ENCODE measurements at places on chromosomes 2 and 18.
A peak's percentile ranks its signal among the peaks of the same experiment; 100 is the strongest.

GRCh38 chr18:6943143-6943542 lies 174.5 kb downstream of the LAMA1 start:
- no peak for DNase-seq

GRCh38 chr18:66769375-66769774 lies 165.5 kb upstream of the CDH19 start:
- DNase-seq = no peak

GRCh38 chr18:36833120-36833519 lies 4.2 kb downstream of the KIAA1328 start:
- no peak for DNase-seq

DNA sequence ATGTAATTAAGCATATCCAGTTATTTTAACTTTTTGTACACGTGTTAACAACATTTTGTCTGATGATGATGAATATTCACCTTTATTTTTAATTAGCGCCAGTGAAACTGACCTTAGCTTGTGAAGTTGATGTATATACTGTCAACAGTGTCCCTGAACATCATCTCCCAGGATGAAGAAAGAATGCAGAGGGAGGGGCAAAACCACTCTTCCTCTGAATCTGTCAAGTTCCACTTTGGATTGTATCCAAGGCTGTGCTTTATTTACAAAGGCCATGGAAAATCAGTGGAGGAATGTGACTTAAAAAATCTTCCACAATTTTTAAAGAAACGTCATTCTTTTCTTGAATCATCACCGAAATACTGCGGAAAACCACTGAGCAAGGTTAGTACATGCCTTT lies 4.5 kb upstream of the RMDN2 start:
- no peak for DNase-seq

DNA sequence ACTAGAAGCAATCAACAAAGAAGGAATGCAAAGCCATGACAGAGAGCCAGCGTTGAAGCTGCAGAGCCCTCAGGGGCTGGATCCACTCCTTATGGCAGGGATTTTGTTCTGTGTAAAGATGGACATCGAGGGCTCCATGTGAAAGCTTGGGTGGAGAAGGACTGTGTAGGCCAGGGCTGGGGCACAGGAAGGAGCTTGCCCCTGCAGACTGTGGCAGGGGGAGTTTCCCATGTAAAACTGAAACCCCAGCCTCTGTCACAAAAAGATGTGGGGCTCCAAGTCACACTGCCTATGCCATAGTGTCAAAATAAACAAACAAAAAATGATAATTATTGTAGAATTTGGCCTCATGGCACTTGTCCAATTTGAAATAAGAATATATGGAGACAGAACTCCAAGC lies 408.7 kb upstream of the HS6ST1 start:
- no peak for DNase-seq

DNA sequence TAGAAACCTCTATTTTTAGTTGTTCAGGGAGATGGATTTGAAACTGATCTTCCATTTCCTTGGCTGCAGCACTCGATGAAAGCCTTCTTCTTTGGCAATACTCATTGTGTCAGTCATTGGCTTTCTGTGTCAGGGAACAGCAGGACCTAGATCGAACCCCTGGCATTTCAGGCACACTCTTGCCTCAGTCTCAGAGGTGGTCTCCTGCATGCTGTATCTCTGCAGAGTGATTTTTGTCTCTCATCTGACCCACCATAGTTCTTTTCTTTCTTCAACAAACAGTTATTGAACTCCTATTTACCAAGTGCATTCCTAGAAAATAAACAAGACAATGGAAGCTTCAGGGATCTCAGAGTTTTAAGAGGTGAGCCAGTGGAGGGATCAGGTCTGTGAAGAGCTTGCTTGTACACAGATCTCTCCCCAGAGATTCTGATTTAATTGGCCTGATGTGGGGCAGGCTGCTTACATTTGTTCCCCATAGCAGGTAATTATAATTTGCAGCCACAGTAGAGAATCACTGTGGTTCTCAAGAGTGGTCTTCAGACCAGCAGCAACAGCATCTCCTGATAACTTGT lies 473.1 kb upstream of the TCF4 start:
- DNase-seq = no peak

- no peak for DNase-seq
Measured at GRCh38 chr2:219086196-219086595, 25.5 kb upstream of the IHH start.

DNA sequence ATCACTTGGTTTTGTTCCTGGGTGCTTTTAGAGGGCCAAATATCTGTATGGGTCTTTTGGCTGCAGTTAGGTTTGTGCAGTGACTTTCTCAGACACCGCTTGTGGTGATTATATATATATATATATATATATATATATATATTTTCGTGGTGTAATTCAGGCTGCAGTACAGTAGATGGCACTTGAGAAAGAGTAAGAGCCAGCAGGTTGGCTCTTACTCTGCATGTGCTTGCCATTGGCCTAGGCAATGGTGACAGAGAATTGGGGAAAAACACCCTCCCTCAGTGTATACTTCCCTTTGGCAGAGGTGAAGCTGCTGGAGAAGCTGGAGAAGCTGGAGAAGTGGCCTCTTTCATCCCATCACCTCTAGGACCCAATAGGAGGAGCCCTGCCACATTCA lies 22.2 kb upstream of the MYL1 start:
- no peak for DNase-seq

GRCh38 chr2:108921096-108922030 lies 67.7 kb downstream of the EDAR start:
- DNase-seq = no peak

- DNase-seq = no peak
Measured at GRCh38 chr2:95372216-95372829, 30.2 kb upstream of the FAHD2A start.

GRCh38 chr2:172811027-172811426 lies 75.4 kb downstream of the RAPGEF4 start:
- DNase-seq = no peak

DNA sequence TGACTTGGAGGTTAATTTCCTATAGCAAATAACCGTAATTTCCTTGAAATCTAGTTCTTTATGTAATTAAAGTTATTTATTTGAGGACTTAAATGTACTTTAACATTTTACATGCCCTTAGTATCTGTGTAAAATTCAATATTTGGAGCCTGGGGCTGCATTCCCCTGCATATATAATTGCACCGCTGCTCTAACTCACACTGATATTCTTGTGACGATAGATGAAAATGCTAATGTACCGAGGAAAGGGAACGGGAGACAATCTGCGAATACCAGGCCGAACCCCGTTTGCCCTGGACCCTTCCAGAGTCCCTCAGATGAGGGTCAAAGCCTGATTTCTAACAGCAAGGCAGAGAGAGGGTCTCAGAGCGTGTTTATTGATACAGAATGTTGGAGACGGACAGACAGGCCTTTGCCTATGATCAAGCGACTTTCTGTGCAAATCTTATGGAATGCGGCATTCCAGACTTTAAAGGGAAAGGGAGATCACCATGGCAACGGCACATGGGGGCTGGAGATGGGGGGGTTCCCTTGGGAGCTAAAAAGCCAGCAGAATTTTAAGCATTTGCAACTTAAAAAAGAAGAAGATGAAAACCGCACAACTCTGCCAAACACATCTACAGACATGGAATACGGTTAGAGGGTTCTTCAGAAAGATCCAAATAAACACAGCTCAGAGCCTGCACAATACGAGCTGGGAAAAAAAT lies 57.6 kb upstream of the TWIST2 start:
- no peak for DNase-seq

- DNase-seq = no peak
Measured at GRCh38 chr2:223930103-223930976, 14.8 kb downstream of the WDFY1 start.

DNA sequence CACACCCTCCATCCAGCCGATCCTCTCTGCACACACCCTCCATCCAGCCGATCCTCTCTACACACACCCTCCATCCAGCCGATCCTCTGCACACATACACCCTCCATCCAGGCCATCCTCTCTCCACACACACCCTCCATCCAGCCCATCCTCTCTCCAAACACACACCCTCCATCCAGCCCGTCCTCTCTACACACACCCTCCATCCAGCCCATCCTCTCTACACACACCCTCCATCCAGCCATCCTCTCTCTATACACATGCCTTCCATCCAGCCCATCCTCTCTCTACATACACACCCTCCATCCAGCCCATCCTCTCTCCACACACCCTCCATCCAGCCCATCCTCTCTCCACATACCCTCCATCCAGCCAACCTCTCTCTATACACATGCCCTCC lies 83.1 kb downstream of the EIPR1 start:
- DNase-seq = no peak

GRCh38 chr2:44524347-44524926 lies 162.7 kb downstream of the CAMKMT start:
- no peak for DNase-seq

- DNase-seq = no peak
Measured at GRCh38 chr2:85405201-85406059, 4.7 kb downstream of the CAPG start.

GRCh38 chr2:11169333-11169732 lies 14.1 kb downstream of the SLC66A3 start:
- no peak for DNase-seq

- DNase-seq = no peak
Measured at GRCh38 chr18:13551841-13552733, 174.3 kb downstream of the FAM210A start.

DNA sequence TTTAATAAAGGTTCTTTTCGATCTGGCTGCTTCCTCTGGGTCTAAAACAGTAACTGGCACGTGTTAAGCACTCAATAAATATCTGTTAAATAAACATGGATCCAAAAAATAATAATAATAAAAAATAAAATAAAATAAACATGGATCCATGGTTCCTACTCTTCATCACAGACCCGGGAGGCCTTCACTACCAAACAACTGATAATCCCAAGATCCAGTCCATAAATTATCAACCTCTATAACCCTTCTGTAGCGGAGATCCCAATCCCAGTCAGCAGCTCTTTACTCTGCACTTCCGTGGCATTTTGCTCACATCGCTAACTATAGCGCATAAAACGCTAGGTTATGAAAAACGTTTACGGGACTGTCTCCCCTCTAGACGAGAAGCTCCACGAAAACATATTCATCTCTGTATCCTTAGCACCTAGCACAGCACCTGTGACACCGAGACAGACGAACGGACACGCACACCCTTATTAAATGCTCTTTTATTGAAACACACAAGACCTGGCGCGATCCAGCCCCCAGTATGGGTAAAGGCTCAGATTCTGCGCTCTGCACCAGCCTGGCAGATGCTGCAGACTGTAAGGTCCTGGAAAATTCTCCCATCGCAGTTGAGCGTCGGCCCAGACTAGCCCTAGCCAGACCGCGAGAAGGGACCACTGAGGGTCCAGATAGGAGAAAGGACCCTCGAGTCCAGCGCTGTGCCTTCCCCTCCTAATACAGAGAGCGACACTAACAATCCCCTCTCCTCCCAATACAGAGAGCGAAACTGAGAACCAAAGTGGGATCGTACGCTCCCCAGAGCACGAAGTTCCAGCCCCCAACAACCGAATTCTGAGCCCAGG lies 770 bp downstream of the NBAS start:
- DNase-seq = peak; percentile 42
